ENCODE measurements at places on chromosomes 2 and 18. TPM values are rescaled to one million over a fixed set of nuclear protein-coding genes. Genes with fewer than 3 reads are reported as not detected.

SH2D6 gene
- total RNA-seq, result 0.98 TPM

MROH2A gene
- not detected for total RNA-seq

DNA sequence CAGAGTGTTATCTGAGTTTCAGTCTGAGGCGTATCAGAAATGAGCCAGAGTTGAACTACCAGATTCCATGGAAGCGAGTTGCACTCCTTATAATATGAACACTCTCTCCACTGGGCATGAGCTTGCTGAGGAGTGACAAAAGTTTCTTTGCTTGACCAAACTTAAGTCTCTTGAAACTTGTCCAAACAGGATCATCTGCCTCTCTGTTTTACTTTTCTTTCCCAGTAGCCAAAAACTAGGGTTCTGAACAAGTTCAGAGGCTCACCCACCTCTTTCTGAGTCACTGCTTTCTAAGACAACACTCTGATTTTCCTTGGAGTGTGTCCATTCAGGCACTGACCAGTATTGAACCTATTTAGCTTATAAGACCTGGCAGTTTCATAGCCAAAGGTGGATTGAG is 233.2 kb upstream of the TCF4 start:
- DNase-seq, result no peak

- DNase-seq, result no peak
Observed at GRCh38 chr18:79819064-79819967, 21.6 kb downstream of the KCNG2 start.

MIB1 gene
- total RNA-seq, result 38.6 TPM

- DNase-seq, result no peak
Observed at GRCh38 chr18:45275367-45276113, 339.7 kb upstream of the SLC14A2 start.

- peak; percentile 14 for DNase-seq
Observed at GRCh38 chr2:8277921-8278571, 403.8 kb upstream of the ID2 start.

DNA sequence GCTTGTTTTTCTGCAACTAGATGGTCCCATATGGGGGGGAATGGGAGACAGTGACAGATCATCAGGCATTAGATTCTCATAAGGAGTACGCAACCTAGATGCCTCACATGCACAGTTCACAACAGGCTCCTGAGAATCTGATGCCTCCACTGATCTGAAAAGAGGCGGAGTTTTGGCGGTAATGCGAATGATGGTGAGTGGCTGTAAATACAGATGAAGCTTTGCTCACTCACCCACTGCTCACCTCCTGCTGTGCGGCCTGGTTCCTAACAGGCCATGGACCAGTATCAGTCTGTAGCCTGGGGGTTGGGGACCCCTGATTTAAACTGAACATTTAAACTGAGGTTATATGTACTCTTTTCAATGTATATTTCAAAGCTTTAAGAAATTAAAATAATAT is 40.7 kb downstream of the SOS1 start:
- no peak for DNase-seq

CCT4 gene
- 99.3 TPM for total RNA-seq
